ENCODE measurements at places on chromosomes 12 and 14. TPM values are rescaled to one million over a fixed set of nuclear protein-coding genes. Genes with fewer than 3 reads are reported as not detected.

RNASE3 gene
- not detected for total RNA-seq

DNA sequence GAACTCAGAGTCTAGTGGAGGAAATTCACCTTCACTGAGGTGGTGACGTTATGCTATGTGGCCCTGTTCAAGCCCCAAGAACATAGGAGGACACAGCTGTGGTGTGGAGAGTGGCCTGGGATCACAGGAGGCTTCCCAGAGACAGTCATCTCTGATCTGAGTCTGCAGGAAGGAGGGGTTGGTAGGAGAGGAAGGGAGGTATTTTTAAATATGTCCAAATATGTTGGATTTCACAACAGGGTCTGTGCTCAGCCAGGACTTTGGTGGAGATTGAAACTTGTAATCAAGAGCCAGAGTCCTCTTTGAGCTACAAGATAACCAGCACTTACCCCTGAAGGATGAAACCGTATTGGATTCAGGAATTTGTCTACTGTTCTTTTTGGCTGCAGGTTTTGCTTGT, 26.4 kb upstream of the MED13L start:
- no peak for DNase-seq

- no peak for DNase-seq
Measured at GRCh38 chr14:37546621-37547447, 48.2 kb downstream of the FOXA1 start.

DNA sequence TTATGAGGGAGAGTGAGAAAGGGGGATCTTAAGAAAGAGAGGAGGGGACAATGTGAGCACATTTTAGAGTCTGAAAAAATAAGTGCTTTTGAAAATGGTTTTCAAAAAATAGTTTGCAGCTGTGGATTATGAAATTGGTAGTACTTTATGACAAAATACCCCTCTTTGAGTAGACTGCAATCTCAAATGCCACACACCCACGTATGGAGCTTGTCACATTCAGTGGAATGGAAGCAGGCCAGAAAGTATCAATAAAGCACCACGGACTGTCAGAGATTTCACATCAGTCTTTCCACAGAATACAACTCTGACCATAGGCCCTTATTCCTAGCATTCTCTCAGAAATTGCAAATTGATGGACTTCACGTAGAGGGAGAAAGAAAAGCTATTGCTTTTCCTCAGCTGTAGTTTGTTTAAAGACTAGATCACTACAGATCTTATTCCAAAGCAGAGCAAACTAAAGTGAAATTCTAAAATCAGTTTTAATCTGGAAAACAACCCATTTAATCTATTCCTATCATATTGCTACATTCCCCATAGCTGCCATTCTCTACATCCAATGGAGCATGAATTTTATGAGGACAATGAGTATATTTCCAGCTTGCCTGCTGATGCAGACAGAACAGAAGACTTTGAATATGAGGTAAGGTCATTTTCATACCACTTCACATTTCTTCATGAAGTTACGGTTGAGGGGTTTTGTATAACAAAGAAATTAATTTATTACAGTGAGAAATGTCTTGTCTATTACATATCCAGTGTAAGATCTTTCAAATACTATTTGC, 321.3 kb downstream of the PDZRN4 start:
- no peak for DNase-seq

PMCH gene
- not detected for total RNA-seq

EIF2B2 gene
- total RNA-seq, result 118 TPM

NRL gene
- 4.9 TPM for total RNA-seq

PAPLN gene
- total RNA-seq, result 17.1 TPM

DNA sequence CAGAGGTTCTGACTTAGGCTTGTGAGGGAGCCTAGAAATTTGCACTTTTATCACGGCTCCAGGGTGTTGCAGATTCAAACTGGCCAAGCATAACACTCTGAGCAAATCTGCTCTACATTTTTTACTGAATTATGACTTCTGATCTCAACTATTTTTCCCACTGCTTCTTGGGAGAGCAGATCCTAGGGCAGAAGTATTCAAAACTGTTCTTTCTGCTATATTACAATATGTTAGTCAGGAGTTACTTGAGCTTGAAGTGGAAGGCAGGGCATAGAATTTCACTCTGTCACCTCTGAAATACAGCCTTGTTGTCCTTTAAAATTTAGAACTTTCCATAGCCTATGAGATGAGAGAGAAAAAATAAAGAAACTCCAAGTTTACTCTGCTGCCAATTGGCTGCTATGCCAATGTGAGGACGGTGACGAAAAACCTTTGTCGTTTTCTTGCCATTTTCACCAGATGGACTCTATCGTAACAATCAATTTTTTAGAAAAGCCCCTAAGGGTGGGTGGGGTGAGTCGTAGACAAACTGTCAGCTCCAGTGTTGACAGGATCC, 16.4 kb upstream of the KERA start:
- DNase-seq, result no peak

- no peak for DNase-seq
Measured at GRCh38 chr14:55073856-55074255, 22.4 kb downstream of the MAPK1IP1L start.

GRCh38 chr12:7061138-7061537, 620 bp downstream of the C1S start:
- no peak for DNase-seq

GRCh38 chr12:124915239-124916236, 1.1 kb upstream of the UBC start:
- no peak for DNase-seq

- no peak for DNase-seq
Measured at GRCh38 chr12:62803756-62804155, 131.2 kb downstream of the PPM1H start.

GRCh38 chr14:69930780-69931379, 51.7 kb downstream of the SMOC1 start:
- no peak for DNase-seq

GLIPR1L1 gene
- not detected for total RNA-seq

HOXC4 gene
- total RNA-seq, result 0.10 TPM

GRCh38 chr14:55118761-55119160, 10.3 kb upstream of the LGALS3 start:
- no peak for DNase-seq

GRCh38 chr14:69003626-69004025, 24.5 kb upstream of the ACTN1 start:
- no peak for DNase-seq

- no peak for DNase-seq
Measured at GRCh38 chr14:36848213-36848612, 186.6 kb downstream of the PAX9 start.

GRCh38 chr12:30095511-30095910, 311.8 kb upstream of the TMTC1 start:
- DNase-seq, result no peak

DNA sequence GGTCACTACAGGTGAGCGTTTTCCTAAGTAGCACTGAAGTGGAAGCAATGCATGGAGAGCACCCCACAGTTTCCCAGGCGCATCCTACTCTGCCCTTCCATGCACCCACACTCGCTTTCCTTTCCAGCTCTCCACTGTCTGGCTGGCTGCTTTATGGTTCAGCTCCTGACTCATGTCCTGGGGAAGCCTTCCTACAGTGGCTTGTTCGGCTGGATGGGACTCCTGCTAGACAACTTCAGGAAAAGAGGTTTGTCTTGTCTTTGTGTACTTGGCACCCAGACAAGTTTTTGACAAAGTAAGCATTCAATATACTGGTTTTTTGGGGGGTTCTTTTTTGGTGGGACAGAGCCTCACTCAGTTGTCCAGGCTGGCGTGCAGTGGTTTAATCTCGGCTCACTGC, 21.6 kb downstream of the PPM1H start:
- no peak for DNase-seq

DNA sequence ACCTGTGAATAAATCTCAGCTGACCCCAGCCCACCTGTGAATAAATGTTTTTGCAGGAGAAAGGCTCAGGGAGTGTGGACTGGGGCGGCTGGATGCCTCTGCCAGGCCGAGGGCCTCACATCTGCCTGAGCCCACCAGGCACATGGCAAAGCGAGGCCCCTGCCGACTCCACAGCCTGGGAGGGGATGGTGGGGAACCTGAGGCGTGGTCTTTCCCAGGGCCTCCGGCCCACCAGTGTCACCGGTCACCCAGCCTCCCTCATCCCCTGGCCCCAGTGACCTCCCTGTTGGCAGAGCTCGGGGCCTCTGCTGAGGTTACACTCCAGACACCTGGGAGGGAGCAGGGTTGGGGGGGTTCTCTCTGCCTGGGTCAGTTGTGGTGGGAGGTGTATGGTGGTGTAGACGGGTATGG, 8.2 kb downstream of the NOC4L start:
- DNase-seq, result no peak

DNA sequence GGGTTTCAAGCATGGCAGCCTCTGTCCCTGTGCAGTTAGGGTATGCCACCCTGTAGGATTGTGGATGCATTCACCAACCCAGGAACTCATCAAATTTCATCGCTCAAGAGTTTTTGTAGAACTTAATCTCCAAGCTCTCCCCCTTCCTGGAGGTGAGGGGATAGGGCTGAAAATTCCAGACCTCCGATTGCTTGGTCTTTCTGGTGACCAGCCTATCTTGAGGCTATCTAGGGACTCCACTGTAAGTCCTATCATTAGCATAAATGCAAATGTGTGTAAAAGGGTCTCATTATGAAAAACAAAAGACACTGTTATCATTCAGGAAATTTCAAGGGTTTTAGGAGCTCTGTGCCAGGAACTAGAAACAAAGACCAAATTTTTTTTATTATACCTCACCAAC, 244.0 kb downstream of the DUSP6 start:
- no peak for DNase-seq

RNU6-7 gene
- total RNA-seq, result not detected

DNA sequence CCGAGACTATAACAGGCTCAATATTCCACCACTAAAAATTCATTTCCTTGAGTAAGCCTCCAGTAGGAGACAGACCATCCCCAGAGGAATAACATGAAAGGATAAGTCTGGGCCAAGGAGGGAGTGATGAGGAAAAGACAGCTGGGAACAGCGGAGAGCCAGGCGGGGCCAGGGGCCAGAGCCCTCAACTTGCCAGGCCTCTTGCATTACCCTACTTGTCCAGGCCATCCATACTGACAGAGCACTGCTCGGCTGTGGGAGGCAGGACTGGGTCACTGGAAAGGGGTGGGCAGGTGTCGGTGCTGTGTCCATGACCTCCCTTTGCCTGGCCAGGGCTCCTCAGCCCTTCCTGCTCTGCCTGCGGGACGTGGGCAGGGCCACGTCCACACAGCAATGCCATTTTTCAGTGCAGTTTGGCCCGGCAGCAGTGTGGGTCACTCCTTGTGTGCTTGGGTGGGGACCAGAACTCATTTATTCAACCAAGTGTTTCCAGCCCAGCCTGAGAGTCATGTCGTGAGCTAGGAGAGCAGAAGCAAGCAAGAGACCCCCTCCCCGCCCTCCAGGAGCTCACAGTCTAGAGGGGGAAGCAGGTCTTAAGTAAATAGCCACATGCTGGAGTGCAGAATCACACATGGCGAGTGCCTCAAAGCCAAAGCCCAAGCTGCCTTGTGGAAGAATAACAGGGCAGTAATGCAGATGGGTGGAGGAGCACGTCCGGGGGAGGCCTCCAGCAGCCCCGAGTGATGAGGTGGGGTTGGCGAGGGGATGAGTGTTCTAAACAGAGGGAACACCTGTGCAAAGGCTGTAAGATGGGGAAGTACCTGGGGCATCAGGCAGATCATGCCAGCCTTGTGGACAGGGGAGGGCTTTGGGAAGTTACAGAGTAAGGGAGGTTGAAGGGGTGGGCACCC, 8.9 kb upstream of the FAIM2 start:
- DNase-seq, result no peak

- DNase-seq, result no peak
Measured at GRCh38 chr12:121634836-121635235, 8.5 kb downstream of the ORAI1 start.

- no peak for DNase-seq
Measured at GRCh38 chr12:42957136-42957535, 367.6 kb upstream of the PRICKLE1 start.

DNA sequence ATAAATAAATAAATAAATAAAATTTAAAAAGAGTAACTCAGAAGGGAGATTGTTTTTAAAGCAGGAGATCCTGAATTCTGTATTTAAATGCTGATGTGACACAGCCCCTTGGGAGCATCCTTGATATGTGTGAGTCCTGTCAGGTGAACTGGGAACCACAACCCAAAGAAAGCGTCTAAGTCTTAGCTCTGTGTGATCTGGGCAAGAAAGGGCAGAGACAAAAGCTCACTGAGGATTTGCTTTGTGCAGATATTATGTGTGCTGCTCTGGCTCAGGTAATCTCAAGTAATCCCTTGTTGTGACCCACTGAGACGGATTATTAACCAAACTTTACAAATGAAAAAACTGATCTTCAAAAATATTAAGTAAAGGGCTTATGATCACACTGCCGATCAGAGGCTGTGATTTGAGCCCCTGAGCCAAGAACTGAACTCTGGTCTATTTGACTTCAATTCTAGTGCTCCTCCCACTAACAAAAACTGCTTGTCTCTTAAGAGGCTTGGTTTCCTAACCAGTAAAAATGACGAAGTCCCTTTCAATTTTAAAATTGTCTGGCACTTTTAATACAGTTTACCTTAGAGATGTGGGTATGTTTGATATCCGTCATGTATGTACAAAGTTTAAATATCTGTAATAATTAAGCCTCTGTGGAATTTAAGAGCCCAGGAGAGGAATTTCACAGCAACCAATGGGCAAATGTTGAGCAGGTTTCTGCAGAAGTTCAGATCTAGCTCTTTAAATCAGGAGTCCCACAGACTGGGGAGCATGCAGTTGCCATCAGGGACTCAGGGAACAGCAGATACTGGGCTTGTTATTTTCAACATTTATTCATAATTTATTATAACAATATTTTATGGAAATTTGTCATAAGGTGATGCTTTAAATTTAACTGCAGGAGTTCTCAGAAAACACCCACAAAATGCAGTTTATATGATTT, 46.1 kb downstream of the CPM start:
- no peak for DNase-seq

PTCSC3 gene
- total RNA-seq, result not detected

GRCh38 chr12:122022393-122023338, 982 bp downstream of the BCL7A start:
- DNase-seq, result no peak

EPYC gene
- total RNA-seq, result not detected

SERPINA5 gene
- total RNA-seq, result 0.29 TPM

- DNase-seq, result no peak
Measured at GRCh38 chr14:33897878-33898535, 52.9 kb downstream of the EGLN3 start.

GRCh38 chr14:90703841-90704737, 112.1 kb downstream of the TTC7B start:
- DNase-seq, result no peak

GRCh38 chr14:53599221-53599945, 357.2 kb downstream of the BMP4 start:
- DNase-seq, result no peak

- no peak for DNase-seq
Measured at GRCh38 chr14:37599507-37600368, 4.3 kb downstream of the TTC6 start.

GPRC5A gene
- 18.7 TPM for total RNA-seq
